ENCODE measurements at places on chromosomes 5 and 9.

- DNase-seq: no peak
Measured at GRCh38 chr5:103475629-103476240, 86.9 kb downstream of the NUDT12 start.

DNA sequence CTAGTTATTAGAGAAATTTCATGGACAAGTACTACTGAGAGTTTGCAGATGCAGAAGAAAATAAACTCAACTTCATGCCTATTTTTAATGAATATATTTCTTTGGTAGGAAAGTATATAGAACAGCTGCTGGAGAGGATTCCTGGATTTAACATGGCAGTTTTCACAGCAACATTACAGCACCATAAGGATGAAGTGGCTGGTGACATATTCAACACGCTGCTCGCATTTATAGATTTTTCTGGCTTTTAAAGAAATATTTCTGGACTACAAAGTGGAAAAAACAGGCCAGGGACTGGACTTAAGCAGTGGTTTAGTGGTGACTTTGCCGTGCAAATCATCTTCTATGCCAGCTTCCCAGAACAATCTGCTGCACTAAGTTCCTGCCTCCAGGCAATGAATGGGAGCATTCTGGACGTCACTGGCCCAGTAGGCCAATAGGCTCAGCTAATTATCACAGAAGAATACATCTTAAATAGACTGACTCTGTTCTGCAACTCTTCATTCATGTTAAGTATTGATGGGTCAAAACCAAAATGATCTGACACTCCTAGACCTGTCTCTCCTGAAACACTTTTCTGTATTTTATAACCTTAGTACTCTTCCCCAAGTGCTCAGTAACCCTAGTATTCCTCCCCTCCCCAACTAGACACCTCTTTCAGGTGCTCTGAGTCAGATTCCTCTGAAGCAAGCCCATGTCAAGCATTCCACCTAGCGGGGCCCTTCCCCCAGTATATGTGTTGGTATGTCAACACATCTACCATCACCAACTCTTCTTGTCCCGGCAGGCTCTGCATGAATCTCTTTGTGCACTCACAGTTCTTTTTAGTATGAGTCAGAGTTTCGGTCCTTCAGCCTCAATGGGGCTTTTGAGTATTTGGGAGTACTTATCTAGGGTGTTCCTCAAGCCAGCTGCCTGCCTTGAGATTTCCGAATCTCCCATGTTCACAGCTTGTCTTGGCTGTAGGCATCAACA is 625.5 kb downstream of the CHSY3 start:
- DNase-seq: no peak

DNA sequence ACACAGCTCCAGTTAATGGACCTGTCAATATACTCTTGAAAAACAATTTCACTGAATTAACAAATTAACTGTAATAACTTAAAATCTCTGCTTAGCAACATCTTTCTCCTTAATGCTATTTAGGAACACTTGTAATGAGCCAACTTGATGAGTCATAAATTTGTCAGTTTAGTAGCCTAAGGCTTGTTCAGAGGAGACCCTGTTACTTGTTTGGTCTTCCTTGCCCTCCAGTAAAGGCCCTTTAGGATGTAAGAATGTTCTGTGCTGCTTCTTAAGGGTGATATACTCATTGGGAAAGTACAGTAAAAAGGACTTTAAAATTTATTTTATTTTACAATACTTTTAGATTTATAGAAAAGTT is 11.4 kb upstream of the MATR3 start:
- DNase-seq: no peak

DNA sequence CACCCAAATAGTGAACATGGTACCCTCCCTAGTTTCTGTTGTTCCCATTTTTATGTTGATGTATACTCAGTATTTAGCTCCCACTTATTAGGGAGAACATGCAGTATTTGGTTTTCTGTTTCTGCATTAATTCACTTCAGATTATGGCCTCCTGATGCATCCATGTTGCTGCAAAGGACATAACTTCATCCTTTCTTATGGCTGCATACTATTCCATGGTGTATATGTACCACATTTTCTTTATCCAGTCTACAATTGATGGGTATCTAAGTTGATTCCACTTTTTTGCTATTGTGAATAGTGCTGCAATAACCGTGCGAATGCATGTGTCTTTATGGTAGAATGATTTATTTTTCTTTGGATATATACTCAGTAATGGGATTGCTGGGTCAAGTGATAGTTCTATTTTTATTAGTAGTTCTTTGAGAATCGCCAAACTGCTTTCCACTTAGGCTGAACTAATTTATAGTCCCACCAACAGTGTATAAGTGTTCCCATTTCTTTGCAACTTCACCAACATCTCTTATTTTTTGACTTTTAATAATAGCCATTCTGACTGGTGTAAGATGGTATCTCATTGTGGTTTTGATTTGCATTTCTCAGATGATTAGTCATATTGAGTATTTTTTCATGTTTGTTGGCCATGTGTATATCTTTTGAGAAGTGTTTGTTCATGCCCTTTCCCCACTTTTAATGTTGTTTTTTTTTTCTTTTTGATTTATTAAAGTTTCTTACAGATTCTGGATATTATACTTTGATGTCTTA is 79.6 kb downstream of the SMIM15 start:
- no peak for DNase-seq

Measured in kidney (tissue), 22 donors.